Stimulated activated CD8-positive, alpha-beta memory T cell treated with anti-CD3 and anti-CD28 coated beads, Interleukin-15, amount 100 ng/mL, for 48 hours (primary cell): ENCODE measurements at places on chromosomes 12 and 14.

GRCh38 chr12:77133566-77133965, 68.2 kb upstream of the E2F7 start:
- no peak for DNase-seq

DNA sequence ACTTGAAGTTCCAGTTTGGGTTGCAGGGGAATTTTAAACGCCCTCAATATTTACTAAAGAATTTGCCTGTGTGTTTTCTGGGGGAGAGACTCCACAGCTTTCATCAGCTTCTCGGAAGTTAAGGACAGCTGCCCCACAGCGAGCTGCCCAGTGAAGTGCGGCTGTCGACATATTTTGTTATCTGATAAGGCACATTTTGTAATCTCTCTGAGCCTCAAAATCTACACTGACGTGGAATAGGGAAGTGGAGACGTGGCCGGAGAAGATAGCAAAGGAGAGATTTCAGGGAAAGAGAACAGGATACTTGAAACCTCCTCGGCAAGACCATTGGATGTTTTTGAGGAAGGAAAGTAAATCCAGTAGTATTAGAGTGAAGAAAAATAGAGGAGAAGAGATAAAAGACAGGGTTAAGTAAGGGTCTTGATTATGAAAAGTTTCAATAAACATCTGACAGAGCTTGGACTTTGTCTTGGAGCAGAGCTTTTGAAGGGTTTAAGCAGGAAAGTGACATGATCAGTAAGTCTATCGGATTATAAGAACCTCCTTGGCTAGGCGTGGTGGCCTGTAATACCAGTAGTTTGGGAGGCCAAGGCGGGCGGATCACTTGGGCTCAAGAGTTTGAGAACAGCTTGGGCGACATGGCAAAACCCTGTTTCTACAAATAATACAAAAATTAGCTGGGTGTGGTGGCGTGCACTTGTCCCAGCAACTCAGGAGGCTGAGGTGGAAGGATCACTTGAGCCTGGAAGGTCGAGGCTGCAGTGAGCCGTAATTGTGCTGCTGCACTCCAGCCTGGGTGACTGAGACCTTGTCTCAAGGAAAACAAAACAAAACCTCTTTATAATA, 1.1 kb downstream of the POLR3B start:
- DNase-seq = no peak

GRCh38 chr12:42933461-42934081, 344.0 kb upstream of the PRICKLE1 start:
- no peak for DNase-seq

DNA sequence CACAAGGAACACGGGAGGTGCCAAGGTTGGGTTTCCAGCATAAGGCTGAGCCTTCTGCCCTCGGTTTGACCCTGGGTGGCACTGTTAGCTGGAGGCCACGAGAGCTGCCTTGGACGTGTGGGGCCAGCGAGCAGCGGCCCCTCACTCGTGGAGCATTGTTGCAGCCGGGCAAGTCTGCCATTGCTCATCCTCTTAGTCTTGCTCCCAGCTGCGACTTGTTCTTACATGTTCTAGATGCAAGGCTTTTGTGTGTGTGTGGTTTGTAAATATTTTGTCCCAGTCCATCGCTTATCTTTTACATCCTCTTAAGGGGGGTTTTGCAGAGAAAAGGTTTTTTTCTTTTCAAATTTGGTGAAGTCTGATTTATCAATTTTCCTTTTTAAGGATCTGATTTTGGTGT, 21.1 kb upstream of the C1S start:
- no peak for DNase-seq

GRCh38 chr14:73774241-73774570, 60.0 kb upstream of the PNMA1 start:
- DNase-seq = no peak

DNA sequence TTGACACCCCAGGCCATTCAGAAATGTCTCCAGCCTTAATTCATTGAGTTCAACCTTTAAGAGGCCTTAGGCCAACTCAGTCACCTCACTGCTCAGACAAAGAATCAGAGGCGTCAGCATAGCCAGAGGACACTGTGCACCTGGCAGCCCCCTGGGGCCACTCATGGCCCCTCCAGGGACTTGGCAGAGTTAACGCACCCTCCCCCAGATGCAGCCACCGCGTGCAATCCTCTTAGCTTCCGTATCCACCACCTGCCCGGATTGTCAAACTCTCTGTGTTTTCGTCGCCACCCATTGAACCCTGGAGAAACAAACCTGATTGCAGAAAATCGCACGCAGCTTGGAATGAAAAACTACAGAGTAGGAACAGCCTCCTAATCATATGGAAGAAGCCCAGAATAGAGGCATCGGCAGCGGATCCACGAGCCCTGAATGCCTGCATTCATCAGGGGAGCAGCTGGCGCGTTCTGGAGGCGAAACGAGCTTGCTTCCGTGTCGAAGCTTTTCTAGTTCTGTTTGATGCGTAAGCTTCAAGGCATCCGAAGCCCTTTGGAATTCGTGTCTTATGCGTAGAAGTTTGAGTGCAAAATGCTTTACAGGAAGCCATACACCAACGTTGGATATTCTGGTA, 22.4 kb downstream of the BRI3BP start:
- DNase-seq = no peak

GRCh38 chr12:79886917-79887519, 47.9 kb downstream of the PPP1R12A start:
- DNase-seq = no peak

- DNase-seq = no peak
Observed at GRCh38 chr12:14577344-14577743, 9.7 kb upstream of the PLBD1 start.

GRCh38 chr14:55772486-55772885, 192.5 kb downstream of the KTN1 start:
- no peak for DNase-seq

DNA sequence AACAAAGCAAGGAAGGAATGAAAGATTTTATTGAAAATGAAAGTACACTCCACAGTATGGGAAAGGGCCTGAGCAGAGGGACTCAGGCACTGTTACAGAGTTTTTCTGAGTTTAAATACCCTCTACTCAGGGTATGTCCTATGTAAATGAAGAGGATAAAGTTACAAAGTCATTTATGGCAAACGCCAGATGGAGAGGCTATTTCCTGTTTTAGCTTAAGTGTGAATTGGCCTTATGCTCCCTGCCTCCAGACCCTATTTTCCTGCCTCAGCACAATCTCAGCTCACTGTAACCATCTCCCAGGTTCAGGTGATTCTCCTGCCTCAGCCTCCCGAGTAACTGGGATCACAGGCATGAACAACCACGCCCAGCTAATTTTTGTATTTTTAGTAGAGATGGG, 6.8 kb upstream of the PHC1 start:
- DNase-seq = no peak

DNA sequence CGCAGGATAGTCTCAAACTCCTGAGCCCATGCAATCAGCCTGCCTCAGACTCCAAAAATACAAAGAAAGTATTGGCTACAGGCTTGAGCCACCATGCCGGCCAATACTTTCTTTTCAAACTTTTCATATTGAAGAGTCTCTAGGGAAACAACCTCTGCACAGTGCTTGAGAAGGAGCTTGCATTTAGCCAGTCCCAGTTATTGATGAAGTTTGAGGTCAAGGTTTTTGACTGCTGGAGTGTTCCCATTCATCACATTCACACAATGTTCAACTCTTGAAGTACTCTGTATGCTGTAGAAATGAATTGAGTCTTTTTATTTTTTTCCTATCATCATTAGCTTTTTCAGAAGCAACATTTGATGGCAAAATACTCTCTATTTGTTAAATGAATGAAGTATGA, 355.8 kb upstream of the E2F7 start:
- no peak for DNase-seq

DNA sequence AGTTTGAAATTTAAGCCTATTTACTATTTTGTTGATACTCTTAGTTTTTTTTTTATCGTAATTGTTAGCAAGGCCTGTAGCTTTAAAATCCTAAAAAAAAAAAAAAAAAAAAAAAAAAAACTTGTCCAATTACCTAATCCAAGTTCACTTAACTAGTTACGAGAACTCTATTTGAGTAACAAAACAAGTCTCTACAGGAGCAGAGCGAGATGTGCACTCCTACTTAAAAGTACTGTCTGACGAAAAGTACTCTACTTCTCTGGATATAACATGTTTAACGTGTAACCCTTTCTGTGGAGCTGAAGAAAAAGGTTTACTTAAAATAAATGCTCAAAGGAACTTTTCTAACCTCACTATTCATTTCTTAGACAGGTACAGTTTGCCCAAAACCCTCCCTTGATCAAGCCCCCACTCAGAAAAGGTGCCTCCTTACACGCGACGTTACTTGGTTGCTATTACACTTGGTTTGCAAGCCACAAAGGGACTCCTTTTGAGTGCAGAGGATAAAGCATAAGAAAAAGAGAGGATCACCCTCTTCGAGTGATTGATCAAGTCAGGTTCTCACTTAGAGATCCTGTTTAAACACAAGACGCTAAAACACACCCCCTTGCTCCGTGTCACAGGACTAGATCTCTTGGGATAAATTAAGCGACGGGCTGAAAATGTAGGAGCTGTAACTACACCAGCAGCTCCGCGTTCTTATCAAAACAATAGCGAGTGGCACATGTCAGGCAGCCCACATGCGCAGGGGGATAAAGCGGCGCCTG, 2.2 kb downstream of the BAZ1A start:
- DNase-seq = no peak

- peak; percentile 16 for DNase-seq
Observed at GRCh38 chr14:36941783-36942521, 230.5 kb downstream of the SLC25A21 start.

- no peak for DNase-seq
Observed at GRCh38 chr12:7118881-7119280, 9.8 kb downstream of the RBP5 start.

DNA sequence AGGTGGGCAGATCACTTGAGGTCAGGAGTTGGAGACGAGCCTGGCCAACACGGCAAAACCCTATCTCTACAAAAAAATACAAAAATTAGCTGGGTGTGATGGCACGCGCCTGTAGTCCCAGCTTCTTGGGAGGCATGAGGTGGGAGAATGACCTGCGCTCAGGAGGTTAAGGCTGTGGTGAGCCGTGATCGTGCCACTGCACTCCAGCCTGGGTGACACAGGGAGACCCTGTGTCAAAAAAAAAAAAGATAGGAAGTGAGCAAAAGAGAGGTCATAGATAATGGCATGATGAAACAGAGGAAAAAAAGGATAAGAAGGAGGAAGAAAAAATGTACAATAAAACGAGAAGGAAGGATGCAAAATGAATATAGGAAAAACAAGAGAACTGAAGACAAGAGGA, 159.5 kb downstream of the ETV6 start:
- no peak for DNase-seq

DNA sequence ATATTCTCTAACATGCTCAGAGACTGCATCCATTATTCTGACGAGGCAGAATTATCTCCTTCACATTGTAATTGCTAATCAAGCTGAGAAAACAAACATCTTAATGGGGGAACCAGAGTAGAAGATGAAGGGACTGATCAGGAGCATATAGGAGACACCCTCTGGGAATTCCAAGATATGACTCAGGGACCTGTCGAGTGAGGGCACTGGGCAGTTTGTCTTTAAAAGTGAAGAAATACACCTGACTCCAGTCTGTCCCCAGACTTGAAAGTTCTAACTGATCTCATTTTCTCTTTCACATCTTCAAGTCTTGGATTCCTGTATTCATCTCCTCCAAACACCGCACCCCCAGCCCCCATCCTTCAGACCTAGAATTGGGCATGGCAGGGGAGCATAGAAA, 226.9 kb upstream of the PLXNC1 start:
- DNase-seq = no peak

DNA sequence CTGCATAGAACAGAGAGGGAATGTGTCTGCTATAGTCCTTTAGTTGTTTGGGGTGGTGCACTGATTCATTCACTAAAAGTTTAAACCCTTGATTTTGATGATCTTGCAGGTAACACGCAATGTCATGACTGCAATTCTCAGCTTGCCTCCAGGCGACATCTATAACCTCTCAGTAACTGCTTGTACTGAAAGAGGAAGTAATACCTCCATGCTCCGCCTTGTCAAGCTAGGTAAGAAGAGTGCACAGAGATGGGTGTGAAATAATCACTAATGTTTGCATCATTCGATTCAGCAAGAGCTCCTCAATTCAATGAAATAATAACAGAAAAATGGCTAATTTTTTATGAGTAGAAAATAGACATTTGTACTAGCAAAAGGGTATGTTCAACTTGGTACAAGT, 203.7 kb downstream of the PTPRO start:
- no peak for DNase-seq

- no peak for DNase-seq
Observed at GRCh38 chr12:94429633-94430032, 30.0 kb downstream of the CEP83 start.

DNA sequence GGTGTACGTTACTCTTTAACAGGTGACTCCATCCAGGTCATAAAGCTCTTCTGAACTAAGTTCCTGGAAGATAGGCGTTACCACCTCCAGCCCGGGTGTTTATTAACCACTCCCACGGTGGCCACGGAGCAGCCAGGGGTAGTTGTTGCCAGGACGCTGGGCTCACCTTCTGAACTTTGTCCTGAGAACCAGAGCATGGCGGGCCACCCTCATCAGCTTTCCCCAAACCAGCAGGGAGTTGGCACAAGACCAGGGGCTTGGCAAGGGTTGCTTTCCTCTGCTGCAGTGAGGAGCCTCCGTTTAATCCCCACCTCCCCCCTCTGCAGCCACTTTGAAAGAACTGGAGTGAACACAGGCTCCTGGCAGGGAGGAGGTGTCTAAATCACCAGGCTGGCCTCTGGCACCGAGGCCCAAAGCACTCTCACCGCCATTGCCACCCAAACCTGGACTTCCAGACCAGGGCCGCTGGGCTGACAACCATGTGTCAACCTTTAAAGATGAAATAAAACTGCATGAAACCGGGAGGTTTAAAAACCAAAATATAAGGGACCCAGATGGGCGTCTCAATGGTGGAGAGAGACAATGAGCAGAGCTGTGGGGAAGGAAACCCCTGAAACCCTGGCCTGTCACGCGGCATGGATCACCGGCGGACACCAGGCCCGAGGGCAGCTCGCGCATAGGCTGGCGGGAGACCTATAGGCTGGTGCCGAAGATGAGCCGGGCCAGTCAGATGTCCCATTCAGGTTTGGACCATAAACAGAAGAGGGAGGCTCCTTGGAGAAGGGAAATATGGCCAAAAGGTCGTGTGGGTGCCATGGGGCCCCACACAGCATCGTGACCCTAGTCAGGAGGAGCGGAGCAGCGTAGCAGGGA, 30.9 kb upstream of the TDRD9 start:
- no peak for DNase-seq

GRCh38 chr12:64625243-64626077, 15.2 kb downstream of the RASSF3 start:
- DNase-seq = no peak

DNA sequence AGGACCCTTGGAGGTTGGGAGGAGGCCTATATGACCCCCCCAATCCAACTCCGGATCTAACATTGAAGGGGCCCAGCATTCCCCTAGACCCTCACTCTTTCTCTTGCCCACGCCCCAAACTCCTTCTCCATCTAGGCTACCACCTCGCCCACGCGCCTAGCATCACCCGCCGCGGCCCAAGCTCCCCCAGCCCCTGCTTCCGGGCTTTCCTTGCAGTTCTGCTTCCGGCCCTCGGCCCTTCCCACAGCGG, 445 bp downstream of the CERS5 start:
- peak; percentile 63 for DNase-seq

GRCh38 chr12:6067152-6067916, 57.1 kb downstream of the VWF start:
- no peak for DNase-seq

GRCh38 chr12:11746024-11746771, 96.7 kb downstream of the ETV6 start:
- no peak for DNase-seq

- DNase-seq = peak; percentile 7
Observed at GRCh38 chr12:52395761-52396434, 10.2 kb downstream of the KRT82 start.
